ENCODE measurements at places on chromosomes 1 and 21. TPM values are rescaled to one million over a fixed set of nuclear protein-coding genes. Genes with fewer than 3 reads are reported as not detected.

DNA sequence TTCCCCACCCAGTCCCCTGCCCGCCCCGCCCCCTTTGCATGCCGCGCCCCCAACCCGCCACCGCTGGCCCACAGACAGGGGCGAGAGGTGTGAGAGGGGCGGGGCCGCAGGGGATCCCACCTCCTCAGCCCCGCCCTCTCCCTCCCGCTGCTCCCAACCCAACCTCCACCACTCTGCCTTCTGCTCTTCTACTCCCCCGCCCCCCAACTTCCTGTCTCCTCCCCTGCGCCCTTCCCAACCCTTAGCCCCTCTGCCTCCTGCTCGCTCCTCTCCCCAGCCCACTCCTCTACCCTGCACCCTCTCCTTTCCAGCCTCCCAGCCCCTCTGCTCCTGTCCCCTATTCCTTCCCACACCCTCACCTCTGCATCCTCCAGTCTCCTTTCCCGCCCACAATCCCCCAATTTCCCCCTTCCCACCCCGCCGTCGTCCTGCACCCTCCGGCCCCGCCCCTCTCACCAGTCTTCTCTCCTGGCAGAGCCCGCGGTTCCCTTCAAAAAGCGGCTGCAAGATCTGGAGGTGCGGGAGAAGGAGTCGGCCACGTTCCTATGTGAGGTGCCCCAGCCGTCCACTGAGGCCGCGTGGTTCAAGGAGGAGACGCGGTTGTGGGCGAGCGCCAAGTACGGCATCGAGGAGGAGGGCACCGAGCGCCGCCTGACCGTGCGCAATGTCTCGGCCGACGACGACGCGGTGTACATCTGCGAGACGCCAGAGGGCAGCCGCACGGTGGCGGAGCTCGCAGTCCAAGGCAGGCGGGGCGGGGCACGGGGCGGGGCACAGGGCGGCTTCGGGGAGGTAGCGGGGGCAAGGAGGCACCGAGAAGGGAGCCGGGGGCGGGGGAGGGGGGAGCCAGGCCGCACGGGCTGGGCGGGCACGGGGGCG, 5.4 kb downstream of the OBSCN start:
- DNase-seq: peak; percentile 81

The MIXL1 gene
- total RNA-seq: not detected

- no peak for DNase-seq
Measured at GRCh38 chr1:75539230-75540116, 71.4 kb downstream of the SLC44A5 start.

The PCSK9 gene
- not detected for total RNA-seq

The KLHDC9 gene
- not detected for total RNA-seq
